ENCODE measurements at places on chromosomes 1 and 21.

DNA sequence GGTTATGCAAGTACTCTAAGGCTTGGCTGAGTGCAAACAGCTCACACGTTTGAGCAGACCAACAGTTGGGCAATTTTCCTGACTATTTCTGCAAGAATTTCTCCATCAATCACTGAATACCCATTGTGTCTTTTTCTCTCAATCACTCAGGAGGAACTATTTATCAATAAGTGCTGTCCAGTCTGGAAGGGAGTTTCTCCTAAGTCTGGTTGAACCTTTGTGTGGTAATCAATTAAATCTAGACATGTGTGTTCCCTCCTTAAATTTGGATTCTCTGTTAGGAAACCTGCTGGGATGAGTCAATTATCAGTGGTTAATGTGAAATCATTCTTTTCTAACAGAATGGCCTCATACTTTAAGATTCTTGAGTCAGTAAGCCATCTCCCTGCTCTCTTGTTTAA, 6.8 kb upstream of the AADACL3 start:
- DNase-seq = no peak
- H3K4me1 ChIP-seq = no peaks in the 10 kb centered on the region
- H3K36me3 ChIP-seq = peaks cover 1% of the 10 kb centered on the region
- H3K27ac ChIP-seq = no peak overlapping the region
- H3K27me3 ChIP-seq = peaks cover 68% of the 10 kb centered on the region

DNA sequence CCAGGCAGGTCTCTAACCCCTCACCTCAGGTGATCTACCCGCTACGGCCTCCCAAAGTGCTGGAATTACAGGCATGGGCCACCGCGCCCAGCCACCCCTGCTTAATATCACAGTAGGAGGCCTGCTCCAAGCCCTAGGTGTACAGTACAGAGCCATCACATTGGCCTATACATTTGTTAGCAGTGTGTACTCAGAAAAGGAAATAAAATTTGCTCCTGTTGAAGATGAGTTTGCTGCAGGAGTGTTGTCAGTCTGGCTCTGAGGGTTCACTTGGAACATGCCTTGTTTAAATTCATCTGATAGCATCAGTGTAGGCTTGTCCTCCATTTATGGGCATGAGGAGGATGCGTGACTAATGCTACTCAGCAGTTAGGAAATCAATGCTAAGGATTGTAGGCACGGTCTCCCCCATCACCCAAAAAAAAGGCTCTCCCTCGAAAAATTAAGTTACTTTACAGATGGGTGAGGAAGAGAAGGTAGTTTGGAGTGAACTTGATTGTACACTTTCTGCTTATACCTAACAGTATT, 4.6 kb upstream of the ENAH start:
- peaks cover 6% of the 10 kb centered on the region for H3K4me1 ChIP-seq
- no peak overlapping the region for H3K4me3 ChIP-seq
- H3K27me3 ChIP-seq = peaks cover 2% of the 10 kb centered on the region

DNA sequence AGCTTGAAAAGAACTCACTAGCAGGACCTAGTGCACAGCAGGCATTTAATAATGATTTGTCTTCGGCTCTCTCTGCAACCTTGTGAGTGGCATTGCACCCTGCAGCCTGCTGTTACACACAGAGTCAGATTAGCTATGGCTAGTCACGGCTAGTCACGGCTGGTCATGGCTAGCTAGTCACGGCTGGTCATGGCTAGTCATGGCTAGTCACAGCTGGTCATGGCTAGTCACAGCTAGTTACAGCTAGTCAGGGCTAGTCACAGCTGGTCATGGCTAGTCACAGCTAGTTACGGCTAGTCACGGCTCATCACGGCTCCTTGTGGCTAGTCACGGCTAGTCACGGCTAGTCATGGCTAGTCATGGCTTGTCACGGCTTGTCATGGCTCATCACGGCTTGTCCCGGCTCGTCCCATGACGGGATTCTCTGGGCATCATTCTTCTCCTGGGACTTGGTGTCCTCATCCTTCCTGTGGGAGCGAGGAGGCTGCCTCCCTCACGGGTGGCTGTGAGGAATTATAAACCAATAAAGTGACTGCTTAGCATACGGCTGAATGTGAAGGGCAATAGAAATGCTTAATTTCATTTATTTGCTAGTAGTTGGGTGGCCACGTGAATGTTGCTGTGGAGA, 12.5 kb upstream of the KIF26B start:
- H3K4me3 ChIP-seq = no peak overlapping the region
- peaks cover 40% of the 10 kb centered on the region for H3K27me3 ChIP-seq
- no peak overlapping the region for H3K27ac ChIP-seq

DNA sequence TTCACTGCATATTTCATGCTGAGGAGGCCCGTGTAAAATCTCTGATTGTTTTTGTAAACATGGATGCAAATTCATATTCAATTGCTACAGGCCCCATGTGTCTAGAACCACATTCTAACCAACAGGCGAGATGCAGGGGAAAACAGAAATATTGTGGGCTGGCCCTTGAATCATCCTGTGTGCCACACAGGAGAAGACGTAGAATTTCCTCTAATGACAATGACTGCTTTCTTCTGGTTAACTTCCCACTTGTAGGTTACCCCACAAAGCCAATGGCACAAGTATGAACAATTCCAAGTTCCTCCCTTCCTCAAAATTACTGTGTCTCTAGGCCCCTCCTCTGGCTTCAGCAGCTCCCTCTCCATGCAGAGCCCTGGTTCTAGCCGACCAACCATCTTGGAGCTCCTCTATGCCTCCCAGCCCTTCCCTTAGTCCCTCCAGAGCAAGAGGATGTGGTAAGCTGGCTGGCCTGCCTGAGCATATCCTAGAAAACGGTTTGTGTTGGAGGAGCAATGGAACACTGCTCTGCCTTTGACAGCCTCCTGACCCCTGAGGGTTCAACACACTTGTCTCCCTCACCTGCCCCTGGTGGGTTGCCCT, 205.2 kb downstream of the HS2ST1 start:
- no peaks in the 10 kb centered on the region for H3K4me1 ChIP-seq
- no peak for DNase-seq
- no peak overlapping the region for H3K27ac ChIP-seq
- H3K4me3 ChIP-seq = no peak overlapping the region
- H3K36me3 ChIP-seq = no peaks in the 10 kb centered on the region

GRCh38 chr1:37430103-37430985, 44.0 kb upstream of the ZC3H12A start:
- H3K27me3 ChIP-seq = peaks cover 58% of the 10 kb centered on the region
- peaks cover 5% of the 10 kb centered on the region for H3K4me1 ChIP-seq

DNA sequence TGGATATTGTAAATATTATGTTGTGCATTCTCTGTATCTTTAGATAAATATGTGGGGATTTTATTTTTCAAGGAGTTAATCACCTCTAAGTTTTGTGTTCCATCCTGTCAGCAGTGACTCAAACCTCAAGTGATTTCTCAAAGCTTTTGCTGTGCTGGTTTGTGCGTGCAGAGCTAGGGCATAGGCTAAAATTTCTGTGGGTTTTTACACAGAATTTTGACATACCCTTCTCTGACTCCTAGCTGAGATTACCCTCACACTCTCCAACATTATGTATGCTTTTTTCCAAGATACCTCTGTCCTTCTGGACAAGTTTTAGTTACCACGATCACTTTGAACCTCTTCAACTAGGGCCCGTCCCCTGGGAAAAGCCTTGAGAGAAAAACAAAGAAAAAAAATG, 384.9 kb downstream of the NCAM2 start:
- DNase-seq = no peak
- no peaks in the 10 kb centered on the region for H3K27me3 ChIP-seq
- H3K4me1 ChIP-seq = no peaks in the 10 kb centered on the region
- H3K4me3 ChIP-seq = no peak overlapping the region
- H3K27ac ChIP-seq = no peak overlapping the region

- H3K4me3 ChIP-seq = no peak overlapping the region
- H3K27me3 ChIP-seq = no peaks in the 10 kb centered on the region
- DNase-seq = no peak
- H3K27ac ChIP-seq = peak overlapping the region; percentile 83
Observed at GRCh38 chr1:38028105-38028591, 15.6 kb downstream of the UTP11 start.

DNA sequence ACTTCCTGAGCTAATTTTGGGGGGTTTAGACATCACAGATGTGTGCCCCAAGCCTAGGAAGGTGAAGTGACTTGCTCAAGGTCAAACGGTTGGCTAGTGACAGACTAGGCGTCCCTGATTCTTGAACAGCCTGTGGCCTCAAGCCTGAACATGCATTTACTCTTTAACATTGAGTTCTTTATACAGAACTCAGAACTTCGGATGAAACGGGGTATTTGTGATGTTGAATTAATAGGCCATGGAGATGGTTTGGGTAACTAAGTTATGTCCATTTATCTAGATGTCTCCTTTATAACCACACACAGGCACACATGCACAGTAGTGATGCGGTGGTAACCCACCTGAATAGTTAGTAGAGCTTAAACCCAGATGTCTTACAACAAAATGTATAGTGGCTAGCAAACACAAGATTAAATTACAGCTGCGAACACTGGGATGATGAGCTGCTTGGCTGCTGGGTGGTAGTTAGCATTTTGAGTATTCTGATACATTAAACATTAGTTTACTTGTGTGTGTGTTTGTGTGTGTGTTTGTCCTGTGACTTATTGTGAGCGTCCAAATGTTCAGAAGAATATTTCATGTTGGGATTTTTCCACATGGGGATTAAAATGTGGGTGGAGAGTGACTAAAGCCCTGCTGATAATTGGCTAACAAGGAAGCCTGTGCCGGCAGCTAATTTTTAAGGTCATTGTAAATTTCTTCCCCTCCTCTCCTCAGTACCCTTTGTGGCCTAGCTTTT, 2.3 kb downstream of the ATP1A1 start:
- H3K4me1 ChIP-seq = peaks cover 62% of the 10 kb centered on the region
- peaks cover 35% of the 10 kb centered on the region for H3K36me3 ChIP-seq

- H3K4me3 ChIP-seq = no peak overlapping the region
- no peak for DNase-seq
- H3K27me3 ChIP-seq = no peaks in the 10 kb centered on the region
- H3K4me1 ChIP-seq = peaks cover 33% of the 10 kb centered on the region
- H3K36me3 ChIP-seq = peaks cover 8% of the 10 kb centered on the region
Observed at GRCh38 chr1:41539418-41539805, 54.9 kb upstream of the EDN2 start.

DNA sequence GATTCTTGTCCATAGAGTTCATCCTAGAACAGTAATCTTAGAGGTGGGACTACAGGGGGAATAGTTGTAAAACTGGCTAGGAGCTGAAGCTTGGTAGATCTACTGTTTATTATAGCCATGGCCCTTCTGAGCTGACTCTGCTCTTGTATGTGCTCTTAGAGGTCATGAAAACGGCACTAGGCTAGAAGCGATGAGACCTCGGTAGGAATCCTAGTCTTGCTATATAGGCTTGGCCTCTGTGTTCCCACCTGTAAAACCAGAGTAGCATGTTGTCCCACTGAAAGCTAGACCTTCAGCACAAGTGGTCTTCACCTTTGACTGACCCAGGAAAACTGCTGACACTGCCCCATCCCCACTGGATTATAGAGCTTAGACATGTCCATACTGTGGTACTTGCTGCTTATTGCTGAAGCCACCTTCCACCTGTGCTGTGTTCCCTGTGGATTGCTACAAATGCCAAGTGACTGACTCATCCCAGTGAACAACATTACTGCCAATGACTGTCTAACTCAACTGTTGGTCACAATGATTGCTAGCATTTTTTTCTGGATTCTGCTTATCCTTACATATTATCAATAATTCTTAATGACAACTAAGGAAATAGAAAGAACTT, 23.0 kb upstream of the PIGC start:
- H3K4me3 ChIP-seq = no peak overlapping the region
- no peaks in the 10 kb centered on the region for H3K27me3 ChIP-seq
- no peaks in the 10 kb centered on the region for H3K4me1 ChIP-seq
